Left renal cortex interstitium (tissue), 4 donors: ENCODE measurements at places on chromosomes 1 and 21. TPM values are rescaled to one million over a fixed set of nuclear protein-coding genes. Genes with fewer than 3 reads are reported as not detected.

Gene SMIM1
- 26.2 TPM for polyA plus RNA-seq

Gene TMEM125
- polyA plus RNA-seq = 12.5 TPM

Gene ITLN2
- not detected for polyA plus RNA-seq

Gene HUNK
- 20.8 TPM for polyA plus RNA-seq

DNA sequence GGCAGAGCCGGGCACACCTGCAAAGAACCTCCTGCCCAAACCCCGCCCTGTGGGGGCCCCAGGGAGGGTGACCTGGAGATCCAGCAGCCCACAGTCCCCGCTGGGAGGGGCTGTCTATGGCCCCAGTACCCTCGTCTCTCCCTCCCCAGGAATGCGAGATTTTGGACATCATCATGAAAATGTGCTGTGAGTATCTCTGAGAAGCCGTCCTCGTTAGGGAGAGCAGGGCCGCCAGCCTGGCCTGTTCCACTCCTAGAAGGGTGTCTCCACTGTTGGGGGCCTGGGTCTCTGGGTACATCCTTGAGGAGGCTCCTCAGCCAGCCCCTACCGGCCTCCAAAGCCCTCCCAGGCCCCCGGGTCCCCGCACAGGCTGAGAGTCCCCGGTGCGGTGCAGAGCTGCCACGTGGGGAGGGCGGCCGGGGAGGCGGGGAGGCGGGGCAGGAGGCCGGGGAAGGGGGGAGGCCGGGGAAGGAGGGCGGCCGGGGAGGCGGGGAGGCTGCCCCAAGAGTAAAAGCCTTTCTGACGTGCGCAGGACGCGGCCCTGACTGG is 18.7 kb downstream of the COL6A1 start:
- DNase-seq = no peak

DNA sequence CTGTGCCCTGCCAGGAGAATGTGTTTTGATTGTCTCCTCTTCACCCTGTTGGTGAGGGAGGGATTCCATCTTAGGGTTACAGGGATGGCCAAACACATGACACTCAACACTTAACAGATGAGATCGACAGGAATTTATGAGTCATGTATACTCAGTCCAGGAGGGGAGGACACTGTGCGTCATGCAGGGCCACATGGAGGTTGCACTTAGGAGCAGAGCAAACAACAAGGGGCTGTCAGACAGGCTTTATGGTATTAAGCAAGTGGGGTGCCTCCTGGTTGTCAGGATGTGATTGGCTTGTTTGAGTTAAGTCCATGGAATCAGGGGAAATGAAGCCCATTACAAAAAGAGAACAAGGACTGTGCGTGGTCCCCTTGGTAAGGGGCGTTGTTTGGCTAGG is 26.9 kb downstream of the EDARADD start:
- DNase-seq = no peak

- no peak for DNase-seq
Observed at GRCh38 chr1:244780311-244780710, 55.1 kb upstream of the COX20 start.

DNA sequence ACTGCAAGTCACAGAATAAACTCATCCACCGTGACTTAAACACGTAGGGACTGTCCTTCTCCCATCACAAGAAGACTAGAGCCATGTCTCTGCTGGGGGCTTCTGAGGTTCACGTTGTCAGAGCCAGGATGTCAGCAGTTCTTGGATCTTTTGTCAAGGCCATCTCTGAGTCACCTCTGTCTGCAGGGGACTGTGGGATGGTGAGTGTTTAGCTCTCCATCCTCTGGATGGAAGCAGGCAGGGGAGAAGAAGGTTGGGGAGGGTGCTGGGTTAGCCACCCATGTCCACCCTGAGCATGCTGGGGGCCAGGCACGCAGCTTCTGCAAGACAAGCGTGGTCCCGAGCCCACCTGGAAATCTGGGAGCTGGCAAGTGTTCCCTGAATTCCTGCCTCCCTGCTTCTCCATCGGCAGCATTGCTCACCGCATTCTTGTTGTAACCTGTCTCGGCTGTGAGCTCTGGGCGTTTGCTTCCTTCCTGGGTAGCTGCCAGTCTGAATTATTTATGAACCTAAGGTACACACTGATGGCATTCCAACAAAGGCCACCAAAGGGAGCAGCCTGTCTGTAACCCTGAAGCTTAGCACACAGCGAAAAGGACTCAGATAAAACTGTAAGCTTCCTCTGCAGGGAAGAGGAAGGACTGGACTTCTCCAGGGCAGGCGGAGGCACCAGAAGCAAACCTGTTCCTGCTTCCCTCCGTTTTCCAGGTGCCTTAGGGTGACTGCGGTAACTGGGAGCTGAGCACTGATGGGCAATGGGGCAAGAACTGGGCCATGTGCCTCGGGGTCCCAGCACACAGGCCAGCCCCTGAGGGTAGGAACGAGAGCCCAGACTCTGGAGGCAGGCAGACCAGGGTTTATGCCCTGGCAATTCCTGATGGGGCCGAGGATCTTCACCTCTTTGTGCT is 88.6 kb downstream of the RIPK4 start:
- no peak for DNase-seq

DNA sequence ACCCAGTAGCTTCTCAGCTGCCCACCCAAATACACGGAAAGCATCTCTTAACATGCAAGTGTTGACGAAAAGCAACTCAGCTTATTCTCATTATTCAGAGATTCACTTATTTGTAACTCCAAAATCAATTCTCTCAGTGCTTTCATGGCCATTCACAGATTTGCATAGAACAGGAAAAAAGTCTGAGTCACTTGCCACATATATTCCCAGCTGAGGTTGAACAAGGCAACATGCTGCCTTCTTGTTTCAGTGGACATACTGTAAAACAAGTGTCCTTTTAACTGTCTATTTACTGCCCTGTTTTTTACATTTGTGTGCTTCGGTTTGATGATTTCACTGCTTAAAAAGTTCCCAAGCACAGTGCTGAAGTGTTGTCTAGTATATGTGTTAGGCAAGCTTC is 273.0 kb downstream of the LTN1 start:
- DNase-seq = no peak

DNA sequence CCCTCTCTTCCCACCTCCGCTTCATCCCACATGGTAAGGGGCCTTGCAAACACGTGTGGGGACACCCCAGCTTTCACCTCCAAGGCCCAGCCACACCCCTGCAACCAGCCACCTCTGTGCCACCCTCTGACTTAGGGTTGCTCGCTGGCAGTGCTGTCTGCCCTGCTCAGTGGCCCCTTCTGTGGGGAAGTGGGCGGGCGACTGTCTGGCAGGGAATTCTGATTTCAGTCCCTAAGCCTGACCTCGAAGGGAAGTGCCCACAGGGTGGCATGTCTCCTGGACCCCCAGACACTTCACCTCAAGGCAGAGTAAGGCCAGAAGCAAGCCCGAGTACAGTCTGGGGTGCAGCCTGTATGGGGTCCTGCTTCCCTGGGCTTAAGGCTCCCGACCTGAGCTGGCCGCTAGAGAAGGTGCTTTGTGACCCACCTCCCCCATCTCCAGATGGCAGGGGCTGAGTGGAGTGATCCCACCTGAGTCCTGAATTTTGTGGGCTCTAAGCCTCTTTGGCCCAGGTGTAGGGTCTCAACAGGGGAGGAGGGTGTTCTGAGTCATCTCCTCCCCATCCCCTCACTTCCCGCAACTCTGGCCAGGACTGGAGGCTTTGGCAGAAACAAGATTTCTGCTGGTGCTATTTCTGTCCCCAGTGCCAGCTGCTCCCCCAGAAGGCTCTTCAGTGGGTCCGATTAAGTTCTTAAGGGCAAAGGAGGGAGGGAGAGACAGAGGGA is 7.0 kb downstream of the RD3 start:
- no peak for DNase-seq

DNA sequence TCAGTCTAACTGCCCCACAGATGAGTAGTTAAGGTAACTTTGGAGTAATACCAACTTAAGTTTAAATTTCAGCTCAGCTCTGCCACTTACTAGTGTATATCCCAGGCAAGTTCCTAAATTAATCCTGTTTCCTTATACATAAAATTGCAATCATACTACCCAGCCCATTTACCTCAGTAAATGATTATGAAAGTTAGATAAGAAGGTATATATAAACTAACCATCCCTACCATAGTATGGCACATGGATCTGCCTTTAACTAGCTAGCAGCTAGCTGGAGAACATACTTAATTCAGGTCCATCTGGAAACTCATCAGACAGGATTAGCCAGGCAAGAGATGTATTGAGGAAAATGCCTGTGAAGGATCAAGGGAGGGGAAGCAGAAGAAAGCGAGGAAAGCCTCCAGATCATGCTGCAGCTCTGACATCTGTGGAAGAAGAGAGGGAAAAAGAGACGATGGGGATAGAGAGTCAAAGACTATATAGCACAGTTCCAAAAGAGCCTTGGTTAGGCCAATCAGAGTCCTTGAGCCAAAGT is 8.0 kb upstream of the JAK1 start:
- no peak for DNase-seq

GRCh38 chr21:38790961-38791360 is 14.8 kb upstream of the ETS2 start:
- no peak for DNase-seq

- DNase-seq = no peak
Observed at GRCh38 chr1:9853249-9853595, 29.5 kb upstream of the CLSTN1 start.

GRCh38 chr1:195934817-195935553 is 673.3 kb downstream of the KCNT2 start:
- no peak for DNase-seq
